ENCODE measurements at places on chromosomes 11 and 22.
A peak's percentile ranks its signal among the peaks of the same experiment; 100 is the strongest.

DNA sequence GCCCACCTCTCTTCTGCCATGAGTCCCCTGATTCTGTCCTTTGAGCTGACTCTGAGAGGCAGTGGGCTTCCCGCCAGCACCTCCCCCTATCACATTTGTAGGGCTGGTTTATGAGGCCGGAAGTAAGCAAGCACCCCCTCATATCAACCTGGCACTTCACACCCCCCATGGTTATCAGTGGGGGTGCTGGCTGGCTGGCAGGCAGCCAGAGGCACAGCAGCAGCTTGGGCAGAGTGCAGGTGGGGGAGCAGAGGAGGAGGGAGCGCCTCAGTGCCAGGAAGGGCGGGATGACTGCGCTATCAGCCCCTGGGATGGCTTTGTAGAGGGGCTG, 22.9 kb upstream of the CHRM4 start:
- DNase-seq: no peak

- DNase-seq: no peak
Observed at GRCh38 chr11:79742176-79742575, 301.3 kb upstream of the TENM4 start.

- no peak for DNase-seq
Observed at GRCh38 chr11:29119707-29120618, 896.9 kb downstream of the KCNA4 start.

- DNase-seq: no peak
Observed at GRCh38 chr11:66491315-66491935, 11.2 kb downstream of the DPP3 start.

DNA sequence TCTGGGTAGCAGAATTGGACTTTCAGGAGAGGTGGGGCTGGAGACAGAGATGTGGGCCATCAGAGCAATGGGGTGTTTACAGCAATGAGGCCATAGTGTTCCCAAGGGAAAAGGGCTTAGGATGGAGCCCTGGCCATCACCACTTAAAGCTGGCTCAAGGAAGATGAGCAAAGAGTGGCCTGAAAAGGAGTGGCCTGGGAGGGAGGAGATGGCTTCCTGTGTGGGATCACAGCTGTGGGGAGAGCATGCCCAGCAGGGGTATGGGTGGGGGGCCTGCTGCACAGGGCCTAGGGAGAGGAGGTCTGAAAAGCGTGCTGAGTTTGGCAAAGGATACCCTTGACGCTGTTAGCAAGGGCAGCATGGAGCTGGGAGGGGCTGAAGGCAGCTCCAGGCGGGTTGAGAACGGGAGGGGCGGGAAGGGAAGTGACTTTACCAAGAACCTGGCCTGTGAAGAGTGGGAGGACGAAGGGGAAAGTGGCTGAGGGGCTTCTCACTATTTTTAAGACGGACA, 13.9 kb downstream of the LRRC32 start:
- no peak for DNase-seq

GRCh38 chr11:25633230-25633629, 698.7 kb upstream of the ANO3 start:
- DNase-seq: no peak

DNA sequence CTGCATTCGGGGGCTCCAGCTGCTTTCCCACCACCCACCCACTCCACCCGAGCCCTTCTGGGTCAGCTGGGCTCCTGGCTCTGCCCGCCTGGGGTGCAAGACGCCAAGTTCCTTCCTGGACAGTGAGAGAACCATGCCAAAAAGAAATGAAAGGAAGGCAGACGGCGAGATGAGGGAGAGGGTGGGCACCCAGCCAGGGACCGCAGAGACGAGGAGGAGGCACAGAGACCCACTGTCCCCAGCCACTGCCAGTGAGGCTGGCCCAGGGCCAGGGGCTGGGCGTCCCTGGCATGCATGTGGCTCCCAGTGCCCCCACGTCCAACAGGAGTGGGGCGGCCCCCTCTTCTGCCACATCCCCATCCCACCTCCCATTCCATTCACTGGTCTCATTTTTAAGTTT, 10.8 kb upstream of the CD81 start:
- DNase-seq: no peak

- peak; percentile 44 for DNase-seq
Observed at GRCh38 chr11:116792869-116793771, 1.4 kb upstream of the APOA5 start.

DNA sequence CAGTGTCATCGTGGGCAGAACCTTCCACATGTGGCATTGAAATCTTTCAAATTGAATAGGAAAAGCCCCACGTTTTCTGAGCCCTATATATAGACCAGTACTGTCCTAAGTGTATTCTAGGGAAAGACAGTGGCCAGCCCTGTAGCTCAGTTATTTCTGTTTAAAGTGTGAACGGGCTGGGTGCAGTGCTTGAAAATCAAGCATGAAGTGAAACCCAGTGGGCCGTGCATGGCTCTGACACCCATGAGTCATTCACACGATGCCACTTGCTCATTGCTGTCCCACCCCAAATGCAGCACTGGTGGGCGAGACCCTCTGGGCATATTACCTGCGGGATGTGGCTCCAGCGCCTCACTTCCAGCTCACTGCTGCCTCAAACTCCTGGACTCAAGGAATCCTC, 29.8 kb upstream of the CCDC188 start:
- DNase-seq: no peak

- DNase-seq: no peak
Observed at GRCh38 chr22:40000171-40000570, 5.4 kb downstream of the FAM83F start.

- DNase-seq: peak; percentile 50
Observed at GRCh38 chr22:37634417-37634924, 5.0 kb upstream of the SH3BP1 start.

DNA sequence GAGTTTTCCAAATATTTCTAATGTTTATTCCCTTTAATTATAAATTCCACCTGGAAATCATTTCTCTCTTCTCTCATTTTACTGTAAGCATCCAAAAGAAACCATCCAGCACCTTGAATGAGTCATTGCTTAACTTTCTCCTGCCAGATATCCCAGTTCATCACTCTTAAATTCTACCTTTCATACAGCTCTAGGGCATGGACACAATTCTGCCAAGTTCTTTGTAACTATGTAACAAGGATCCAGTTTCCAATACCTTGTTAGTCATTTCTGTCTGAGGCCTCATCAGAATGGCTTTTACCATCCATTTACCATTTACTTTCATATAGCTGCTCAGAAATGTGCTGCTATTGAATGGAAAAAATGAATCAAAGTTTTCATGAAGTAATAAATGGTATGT, 455.4 kb upstream of the TENM4 start:
- no peak for DNase-seq

GRCh38 chr11:1570896-1571759, 943 bp downstream of the DUSP8 start:
- DNase-seq: no peak

- no peak for DNase-seq
Observed at GRCh38 chr22:49545606-49546005, 282.1 kb downstream of the BRD1 start.

GRCh38 chr11:123363556-123363955, 66.5 kb upstream of the GRAMD1B start:
- DNase-seq: no peak

DNA sequence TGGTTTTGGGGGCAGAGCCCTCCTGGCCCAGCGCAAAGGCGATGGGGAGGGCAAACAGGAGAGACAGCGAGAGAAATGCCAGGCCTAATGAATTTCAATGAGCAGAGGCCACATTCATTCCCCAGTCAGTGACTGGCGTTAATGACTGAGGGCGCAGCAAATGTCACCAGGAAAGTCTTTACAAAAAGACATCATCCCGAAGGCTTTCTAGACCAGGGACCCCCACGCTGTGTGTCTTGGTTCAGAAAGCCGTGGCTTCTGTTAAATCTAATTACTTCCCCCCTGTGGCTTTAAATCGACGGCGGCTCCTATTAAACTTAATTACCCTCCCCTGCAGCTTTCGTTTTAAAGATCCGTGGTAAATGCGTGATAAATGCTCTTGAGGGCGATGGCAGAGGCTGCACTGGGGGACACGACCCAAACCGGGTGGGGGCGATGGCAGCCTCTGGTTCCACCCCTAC, 1.6 kb upstream of the FGF19 start:
- DNase-seq: no peak

DNA sequence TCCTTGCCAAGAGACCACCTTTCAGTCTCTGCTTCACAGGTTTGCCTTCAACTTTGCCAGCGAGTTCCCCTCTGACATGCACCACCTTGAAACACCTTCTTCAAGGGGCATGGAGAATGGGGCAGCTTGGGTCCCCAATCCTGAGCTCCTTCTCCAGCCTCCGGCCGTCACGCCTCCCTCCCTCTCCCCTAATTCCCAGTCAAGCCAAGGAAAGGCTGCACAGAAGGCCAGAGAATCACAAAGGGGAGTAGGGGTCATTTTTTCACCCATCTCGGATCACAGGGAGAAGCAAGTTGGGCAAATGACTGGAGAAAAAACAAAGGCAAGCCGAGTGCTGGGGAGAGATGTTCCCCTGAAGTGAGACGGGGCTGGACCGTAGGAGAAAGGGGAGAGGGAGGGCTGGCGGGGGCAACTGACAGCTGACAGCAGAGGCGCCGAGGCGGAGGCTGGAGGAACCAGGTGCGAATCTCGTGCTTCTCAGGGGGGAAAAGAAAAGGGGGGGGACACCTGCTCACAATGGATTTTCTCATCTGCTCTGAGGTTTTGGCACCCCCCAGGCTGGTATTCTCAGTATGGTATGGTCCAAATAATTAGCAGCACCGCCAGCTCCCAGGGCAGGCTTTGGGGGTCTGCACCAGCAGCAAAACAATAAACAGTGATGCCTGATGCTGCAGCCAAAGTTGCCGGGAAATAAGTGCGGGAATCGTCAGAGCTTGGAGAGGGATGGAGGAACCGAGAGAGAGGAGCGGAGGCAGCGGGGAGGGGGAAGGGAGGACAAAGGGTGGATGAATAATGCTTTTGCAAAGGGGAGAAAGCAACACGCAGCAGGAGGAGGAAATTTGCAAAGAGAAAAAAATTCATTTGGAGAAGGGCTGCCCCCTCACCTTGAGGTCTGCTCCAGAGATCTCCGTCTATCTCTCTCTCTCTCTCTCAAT, 644 bp downstream of the YPEL4 start:
- DNase-seq: no peak

DNA sequence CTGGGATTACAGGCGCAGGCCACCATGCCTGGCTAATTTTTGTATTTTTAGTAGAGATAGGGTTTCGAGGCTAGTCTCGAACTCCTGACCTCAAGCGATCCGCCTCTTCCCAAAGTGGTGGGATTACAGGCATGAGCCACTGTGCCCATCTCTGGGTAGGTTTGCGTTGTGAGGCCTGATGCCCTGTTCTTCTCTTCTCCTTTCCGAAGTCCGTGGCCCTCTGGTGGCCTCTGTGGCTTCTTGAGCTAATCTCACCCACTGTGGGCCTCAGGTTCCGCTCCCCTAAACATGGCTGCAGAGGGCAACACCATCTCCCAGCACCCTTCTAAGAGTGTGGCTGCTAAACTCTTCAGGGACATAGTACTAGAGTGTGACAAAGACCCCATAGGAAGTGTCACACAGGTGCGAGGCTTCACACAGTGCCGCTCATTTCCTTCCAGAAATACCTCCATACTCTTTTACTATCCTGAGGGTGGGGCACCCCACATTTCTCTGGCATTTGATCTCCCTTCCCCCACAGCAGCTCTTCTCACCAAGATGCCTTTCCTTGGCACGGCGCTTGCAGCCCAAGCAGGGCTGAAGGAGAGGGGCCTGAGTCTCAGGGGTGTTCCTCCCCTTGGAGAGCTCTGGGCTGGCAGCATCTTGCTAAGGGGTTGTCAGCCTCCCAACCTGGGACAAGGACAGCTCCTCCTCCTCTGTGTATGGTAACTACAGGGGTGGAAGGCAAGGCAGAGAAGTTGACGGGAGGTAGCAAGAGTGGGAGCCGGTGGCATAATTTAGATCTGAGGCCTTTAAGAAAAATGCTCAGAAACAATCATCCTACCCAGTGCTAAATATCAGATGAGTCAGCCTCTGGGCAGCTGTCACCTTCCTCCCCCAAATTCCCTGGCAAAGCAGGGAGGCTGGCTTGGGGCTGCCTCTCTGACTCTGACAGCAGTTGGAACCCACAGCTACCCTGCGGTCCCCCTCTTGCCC, 6.1 kb downstream of the THY1 start:
- DNase-seq: no peak

DNA sequence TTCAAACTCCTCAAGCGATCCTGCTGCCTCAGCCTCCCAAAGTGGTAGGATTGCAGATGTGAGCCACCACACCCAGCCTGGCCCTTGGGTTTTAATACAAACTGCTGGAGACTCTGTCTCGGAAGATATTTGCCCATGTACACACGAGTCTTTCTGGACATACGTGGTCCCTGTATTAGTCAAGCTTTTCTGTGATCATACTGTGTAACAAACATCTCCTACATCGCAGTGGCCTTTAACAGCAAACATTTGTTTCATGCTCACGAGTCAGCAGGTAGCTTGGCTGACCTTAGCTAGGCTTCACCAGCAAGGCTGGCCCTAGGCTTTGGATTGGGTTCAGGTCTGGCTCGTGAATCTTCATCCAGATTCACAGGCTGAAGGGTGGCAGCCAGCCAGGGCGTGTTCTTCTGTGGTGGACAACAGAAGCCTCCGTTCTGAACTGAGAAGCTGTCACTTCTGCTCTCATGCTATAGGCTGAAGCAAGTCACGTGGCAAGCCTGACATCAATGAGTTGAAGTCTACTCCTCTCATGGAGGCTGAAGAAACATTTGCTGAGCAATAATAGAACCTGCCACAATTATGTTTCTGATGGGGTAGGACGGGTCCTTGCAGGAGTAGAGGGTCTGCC, 8.8 kb downstream of the KIAA1671 start:
- no peak for DNase-seq

- DNase-seq: no peak
Observed at GRCh38 chr11:95242091-95242844, 11.3 kb upstream of the SESN3 start.

GRCh38 chr11:129639300-129639699, 176.3 kb upstream of the TMEM45B start:
- no peak for DNase-seq

DNA sequence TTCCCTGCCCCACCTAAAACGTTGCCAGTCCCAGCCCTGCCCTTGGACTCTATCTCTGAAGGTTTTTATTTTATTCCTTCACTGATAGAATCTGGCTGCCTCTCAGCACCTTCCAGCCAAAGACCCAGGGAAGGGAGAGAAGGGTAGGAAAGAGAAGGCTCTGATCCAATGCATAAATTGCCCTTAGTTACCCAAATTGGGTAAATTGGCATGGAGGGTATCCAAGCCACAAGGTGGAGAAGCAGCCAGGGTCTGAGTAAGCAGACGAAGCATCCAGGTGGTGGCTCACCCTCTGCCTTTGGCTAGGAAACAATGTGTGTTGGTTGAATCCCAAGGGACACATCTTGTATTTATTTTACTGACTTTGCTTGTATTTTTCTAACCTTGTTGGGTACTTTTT, 89.0 kb downstream of the FEZ1 start:
- no peak for DNase-seq
